ENCODE measurements at places on chromosomes 5 and 9.

GRCh38 chr5:134174841-134175839, 1.6 kb downstream of the SKP1 start:
- DNase-seq, result no peak

- DNase-seq, result no peak
Measured at GRCh38 chr5:151424892-151425523, 22.4 kb upstream of the SLC36A1 start.

DNA sequence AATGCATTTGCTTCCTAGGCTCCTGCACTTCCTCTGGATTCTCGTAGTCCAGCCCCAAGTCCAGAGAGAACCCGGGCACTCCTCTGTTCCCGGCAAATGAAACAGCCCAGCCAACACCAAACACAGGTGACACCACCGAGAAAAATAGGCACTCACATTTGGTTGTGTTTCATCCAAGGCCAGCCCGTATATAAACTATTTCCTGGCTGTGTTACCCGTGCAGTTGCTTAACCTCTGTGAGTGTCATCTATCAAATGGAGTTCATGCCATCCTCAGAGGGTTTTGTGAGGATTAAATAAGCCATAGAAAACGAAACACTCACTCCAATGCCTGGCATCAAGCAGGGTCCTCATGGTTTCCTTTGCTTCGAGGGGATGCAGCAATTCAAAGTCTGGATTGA, 115.2 kb downstream of the BOD1 start:
- no peak for DNase-seq

GRCh38 chr9:108382310-108382709, 473.5 kb downstream of the ACTL7B start:
- DNase-seq, result no peak

GRCh38 chr9:21789541-21790037, 12.8 kb upstream of the MTAP start:
- DNase-seq, result peak; percentile 33

DNA sequence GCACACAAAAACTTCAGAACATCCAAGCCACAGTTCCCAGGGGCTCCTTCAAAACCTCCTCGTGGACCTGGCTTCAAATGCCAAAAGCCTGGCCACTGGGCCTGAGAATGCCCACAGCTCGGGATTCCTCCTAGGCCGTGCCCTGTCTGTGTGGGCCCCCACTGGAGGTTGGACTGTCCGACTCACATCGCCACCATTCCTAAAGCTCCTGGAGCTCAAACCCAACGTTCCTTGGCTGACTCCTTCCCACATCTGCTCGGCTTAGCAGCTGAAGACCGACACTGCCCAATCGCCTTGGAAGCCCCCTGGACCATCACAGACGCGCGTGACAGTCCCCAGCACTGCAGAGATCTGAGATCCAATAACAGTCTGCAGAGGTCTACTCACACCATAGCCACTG, 7.7 kb downstream of the SIT1 start:
- no peak for DNase-seq

GRCh38 chr5:125408448-125409233, 662.2 kb upstream of the ZNF608 start:
- no peak for DNase-seq

- no peak for DNase-seq
Measured at GRCh38 chr5:35430381-35431162, 187.1 kb upstream of the SPEF2 start.

- DNase-seq, result no peak
Measured at GRCh38 chr5:76487821-76488220, 84.7 kb downstream of the IQGAP2 start.

DNA sequence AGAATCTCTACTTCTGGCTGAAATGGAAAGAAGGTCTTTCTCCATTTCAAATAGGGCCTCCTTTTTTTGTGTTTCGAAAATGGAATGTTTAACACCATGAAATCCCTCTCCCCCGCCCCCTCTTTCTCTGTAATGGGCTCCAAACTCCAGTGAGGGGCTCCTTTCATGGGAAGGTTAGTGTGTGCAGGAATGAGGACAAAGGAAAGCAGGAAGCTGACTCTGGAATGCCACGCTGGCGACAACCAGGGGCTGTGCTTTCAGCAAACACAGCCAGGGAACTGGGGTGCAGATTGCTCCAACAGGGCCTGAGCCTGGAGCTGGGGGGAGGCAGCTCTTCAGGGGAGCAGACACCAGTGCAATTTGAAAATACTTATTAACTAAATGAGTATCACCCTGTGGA, 82.8 kb downstream of the CRB2 start:
- no peak for DNase-seq

GRCh38 chr5:131854134-131854533, 57.3 kb upstream of the FNIP1 start:
- no peak for DNase-seq

DNA sequence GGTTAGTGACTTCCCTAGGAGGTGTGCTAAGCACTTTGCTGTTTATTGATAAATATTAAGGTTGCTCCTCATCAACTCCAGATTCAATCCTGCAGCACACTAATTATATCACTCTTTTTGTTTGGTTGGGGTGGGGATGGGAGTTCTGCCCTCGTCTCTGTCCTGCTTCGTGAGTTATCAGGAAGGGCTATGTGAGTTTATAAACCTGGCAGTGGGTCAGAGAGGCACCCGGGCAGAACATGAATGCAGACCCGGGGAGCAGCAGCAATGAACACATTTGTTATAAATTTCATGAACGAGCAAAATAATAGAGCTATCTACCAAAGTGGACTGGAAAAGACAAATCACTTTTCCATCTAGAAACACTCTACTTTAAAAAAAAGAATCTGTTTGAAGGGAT, 125.5 kb upstream of the WWC1 start:
- DNase-seq, result no peak

Data from activated CD8-positive, alpha-beta memory T cell treated with anti-CD3 and anti-CD28 coated beads for 4 hours (primary cell).